Aorta (tissue), 5 donors: ENCODE measurements at places on chromosomes 12 and 14. TPM values are rescaled to one million over a fixed set of nuclear protein-coding genes. Genes with fewer than 3 reads are reported as not detected.

The TFCP2 gene
- 8.9 TPM for polyA plus RNA-seq

The TRIM9 gene
- 0.25 TPM for polyA plus RNA-seq

The ATP23 gene
- polyA plus RNA-seq, result 3.4 TPM

The PTPRQ gene
- 0.08 TPM for polyA plus RNA-seq

The ZNF891 gene
- polyA plus RNA-seq, result 1.2 TPM

The RNU4-1 gene
- polyA plus RNA-seq, result not detected

DNA sequence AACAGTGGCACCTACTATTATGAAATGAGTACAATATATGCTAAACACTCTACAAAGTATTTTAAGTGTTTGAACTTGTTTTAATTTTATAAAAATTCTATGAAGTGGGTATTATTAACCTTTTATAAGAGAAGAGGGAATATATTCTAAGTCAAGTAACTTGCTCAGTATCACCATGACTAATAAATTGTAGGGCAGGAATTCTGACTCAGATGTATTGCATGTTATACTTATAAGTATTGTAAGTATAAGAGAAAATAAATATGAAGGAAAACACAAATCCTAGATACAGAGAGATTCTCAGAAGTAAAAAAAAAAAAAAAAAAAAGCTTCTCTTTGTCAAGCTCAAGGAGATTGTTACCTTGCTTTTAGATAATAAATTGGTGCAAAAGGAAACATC lies 893.2 kb downstream of the SLC16A7 start:
- no peak for DNase-seq
- no peaks in the 10 kb centered on the region for H3K4me1 ChIP-seq
- H3K27me3 ChIP-seq, result no peaks in the 10 kb centered on the region
- H3K36me3 ChIP-seq, result no peaks in the 10 kb centered on the region
- H3K4me3 ChIP-seq, result no peak overlapping the region

GRCh38 chr12:112004041-112004440 lies 8.9 kb downstream of the TMEM116 start:
- H3K36me3 ChIP-seq, result no peaks in the 10 kb centered on the region
- H3K27ac ChIP-seq, result no peak overlapping the region
- no peak overlapping the region for H3K4me3 ChIP-seq
- DNase-seq, result no peak

DNA sequence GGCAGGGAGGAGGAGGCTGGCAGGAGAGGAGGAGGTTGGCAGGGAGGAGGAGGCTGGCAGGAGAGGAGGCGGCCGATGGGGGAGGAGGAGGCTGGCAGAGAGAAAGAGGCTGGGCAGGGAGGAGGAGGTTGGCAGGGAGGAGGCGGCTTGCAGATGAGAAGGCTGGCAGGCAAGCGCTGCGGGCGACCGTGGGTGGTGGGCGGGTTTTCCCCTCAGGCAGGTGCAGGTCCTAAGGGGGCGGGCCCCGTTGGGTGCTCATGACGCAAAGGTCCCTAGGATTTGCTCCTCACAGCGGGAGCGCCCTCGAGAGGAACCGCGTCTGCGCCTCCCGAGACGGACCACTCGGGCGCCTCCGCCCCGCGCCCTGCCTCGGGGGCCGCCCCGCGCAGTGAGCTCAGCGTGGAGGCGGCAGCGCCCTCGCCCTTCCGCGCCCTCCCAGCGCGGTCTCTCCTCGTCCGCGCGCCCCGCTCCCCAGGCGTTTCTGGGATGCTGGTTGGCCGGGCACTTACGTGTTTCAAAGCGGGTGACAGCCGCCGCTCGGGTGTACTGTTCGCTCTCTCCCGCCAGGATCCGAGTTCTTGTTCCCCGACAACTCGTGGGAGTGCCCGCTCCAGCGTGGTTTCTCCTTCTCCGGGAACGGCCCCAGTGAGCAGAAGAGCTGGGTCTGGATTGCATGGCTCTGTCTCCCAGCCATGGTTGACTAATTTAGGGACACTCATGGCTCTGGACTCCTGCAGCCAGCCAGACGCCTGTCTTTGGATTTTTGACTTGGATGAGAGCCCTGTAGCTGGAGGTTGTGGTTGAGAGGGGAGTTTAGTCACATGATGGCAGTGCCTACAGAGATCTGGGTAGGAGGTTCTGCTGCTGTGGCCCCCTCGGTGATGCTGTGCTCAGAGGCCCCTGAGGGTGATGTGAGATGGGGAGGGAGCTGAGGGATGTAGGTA lies 64.1 kb upstream of the PPP4R3A start:
- no peaks in the 10 kb centered on the region for H3K27me3 ChIP-seq
- H3K4me3 ChIP-seq, result peak overlapping the region; percentile 22
- H3K4me1 ChIP-seq, result no peaks in the 10 kb centered on the region
- no peaks in the 10 kb centered on the region for H3K36me3 ChIP-seq
- peak; percentile 83 for DNase-seq
- H3K27ac ChIP-seq, result no peak overlapping the region

DNA sequence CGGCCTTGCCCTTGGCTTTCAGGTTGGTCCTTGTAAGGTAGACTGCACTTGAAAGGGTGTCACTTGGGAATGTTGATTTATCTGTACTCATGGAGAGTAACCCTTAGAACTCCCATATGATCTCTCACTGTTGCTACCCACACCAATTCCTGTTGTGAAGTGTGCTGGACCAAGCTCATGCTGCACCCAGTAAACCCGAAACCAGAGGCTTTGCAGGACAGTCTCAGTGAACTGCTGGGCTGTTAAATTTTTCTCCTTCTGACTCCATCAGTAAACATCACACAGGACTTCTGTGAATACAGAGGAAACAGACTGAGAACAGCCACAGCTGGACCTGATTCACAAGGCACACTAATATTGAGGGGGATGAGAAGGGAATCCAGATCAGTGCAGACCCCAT lies 783.0 kb downstream of the TMEM121 start:
- no peak overlapping the region for H3K4me3 ChIP-seq
- H3K36me3 ChIP-seq, result no peaks in the 10 kb centered on the region
- DNase-seq, result no peak
- no peak overlapping the region for H3K27ac ChIP-seq
- no peaks in the 10 kb centered on the region for H3K27me3 ChIP-seq

GRCh38 chr12:99948370-99948769 lies 36.4 kb downstream of the ANKS1B start:
- H3K27ac ChIP-seq, result no peak overlapping the region
- DNase-seq, result no peak
- H3K4me1 ChIP-seq, result peaks cover 3% of the 10 kb centered on the region
- H3K27me3 ChIP-seq, result no peaks in the 10 kb centered on the region
- H3K4me3 ChIP-seq, result no peak overlapping the region

GRCh38 chr14:99272899-99273765 lies 1.1 kb upstream of the BCL11B start:
- H3K27me3 ChIP-seq, result peaks cover 6% of the 10 kb centered on the region
- H3K4me3 ChIP-seq, result no peak overlapping the region
- no peaks in the 10 kb centered on the region for H3K36me3 ChIP-seq
- H3K4me1 ChIP-seq, result peaks cover 4% of the 10 kb centered on the region
- no peak for DNase-seq

- H3K4me3 ChIP-seq, result no peak overlapping the region
- DNase-seq, result no peak
- H3K27ac ChIP-seq, result no peak overlapping the region
- no peaks in the 10 kb centered on the region for H3K4me1 ChIP-seq
These were observed 4.7 kb upstream of the COCH start for GRCh38 chr14:30869551-30870155.

- no peaks in the 10 kb centered on the region for H3K27me3 ChIP-seq
- no peak overlapping the region for H3K4me3 ChIP-seq
- no peaks in the 10 kb centered on the region for H3K4me1 ChIP-seq
- H3K36me3 ChIP-seq, result no peaks in the 10 kb centered on the region
- DNase-seq, result no peak
- no peak overlapping the region for H3K27ac ChIP-seq
These were observed 101.3 kb downstream of the TMEM121 start for GRCh38 chr14:105627701-105628100.

- no peaks in the 10 kb centered on the region for H3K4me1 ChIP-seq
- no peak overlapping the region for H3K27ac ChIP-seq
- H3K4me3 ChIP-seq, result no peak overlapping the region
- no peaks in the 10 kb centered on the region for H3K36me3 ChIP-seq
These were observed 47.5 kb upstream of the RIN3 start for GRCh38 chr14:92466059-92466458.
